ENCODE measurements at places on chromosomes 6 and 20.

DNA sequence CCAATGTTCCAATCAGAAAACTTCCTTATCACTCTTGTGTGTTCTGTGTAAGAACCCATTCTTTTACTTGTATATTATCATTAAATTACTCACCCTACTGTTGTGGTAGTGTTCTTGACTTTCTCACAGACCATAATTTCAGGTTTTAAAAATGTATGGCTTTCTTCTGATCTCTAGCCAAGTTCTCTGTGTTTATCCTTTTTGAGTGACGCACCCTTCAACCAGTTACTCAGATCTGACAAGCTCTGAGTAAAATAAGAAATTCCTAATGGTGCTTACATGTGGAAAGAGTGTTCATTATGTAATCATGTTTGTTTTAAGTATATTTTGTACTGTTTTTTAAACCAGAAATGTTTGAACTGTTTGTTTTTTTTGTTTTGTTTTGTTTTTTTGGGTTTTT lies 11.0 kb downstream of the TBPL1 start:
- no peak for DNase-seq

- DNase-seq, result no peak
These were observed 12.3 kb downstream of the LBP start for GRCh38 chr20:38358556-38358955.

GRCh38 chr6:117165911-117166499 lies 99.4 kb upstream of the VGLL2 start:
- no peak for DNase-seq

DNA sequence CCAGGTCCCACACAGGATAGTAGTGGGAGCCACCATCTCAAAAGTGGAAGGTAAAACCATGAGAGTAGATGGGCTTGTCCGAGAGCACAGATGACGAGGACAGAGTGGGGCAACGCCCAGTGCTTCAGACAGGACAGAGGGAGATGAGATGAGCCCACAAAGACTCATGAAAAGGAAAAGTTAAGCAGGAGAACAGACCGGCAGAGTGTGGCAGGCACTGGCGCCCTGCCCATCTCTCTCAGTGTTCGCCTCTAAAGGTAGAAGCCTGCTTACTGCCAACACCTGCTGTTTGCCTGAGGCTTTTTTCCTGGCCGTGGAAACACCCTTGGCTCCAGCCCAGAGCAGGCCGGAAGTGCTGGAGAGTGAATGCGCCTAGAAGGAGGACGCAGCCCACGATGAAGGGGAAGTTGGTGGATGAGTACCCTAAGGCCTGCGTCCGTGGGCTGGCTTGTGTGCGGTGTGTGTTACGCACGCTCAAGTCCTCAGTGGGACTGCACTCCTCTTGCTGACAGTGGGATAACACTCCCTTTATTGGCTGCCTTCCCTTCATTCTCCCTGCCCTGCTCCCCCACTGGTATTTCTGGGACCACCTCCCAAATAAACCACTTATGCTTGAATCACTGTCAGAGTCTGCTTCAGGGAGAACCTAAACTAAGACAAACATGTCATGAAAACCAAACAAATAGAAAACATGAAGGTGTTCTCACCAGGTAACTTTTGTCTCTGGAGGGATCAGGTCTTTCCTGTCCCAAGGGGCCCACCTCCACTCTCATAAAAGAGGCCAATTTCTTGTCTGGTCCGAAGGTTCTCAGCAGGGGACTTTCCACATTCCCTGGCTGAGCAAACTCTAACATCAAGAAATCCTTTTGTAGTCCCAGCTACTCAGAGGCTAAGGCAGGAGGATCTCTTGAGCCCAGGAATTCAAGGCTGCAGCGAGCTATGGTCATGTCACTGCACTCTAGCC lies 9.1 kb upstream of the FOXP4 start:
- peak; percentile 95 for DNase-seq

DNA sequence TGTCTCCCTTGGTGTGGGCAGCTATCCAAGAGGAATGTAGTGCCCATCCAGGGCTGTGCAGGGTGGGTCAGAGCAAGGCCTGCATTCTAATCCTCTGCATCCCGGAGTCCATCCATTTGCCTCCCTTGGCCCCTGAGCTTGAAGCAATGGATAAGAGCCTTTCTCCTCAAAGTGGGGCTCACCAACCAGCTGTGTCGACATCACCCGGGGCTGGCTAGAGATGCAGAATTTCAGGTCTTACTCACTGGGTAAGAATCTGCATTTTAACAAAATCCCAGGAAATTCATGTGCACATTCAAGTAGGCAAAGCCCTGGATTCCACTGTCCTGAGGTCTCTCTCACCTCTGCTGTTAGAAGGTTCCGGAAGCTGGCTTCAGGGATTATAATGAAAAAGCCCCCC lies 95.3 kb downstream of the MDGA1 start:
- DNase-seq, result no peak

DNA sequence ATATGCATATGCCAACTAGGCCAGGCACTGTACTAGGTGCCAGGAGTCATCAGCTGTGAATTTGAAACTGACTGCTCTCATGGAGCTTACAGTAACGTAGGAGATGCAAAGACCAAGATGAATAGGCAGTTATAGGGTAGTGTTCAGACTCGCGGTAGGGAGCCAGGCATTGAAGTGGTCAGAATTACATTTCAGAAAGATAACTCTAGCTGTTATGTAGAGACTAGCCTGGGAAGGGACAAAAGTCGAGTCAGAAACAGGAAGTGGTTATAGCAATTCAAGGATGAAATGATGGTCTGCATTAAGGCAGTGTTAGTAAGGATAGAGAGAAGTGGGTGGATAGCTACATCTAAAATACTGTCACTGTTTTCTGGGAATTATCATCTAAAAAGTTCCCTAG lies 56.6 kb downstream of the PCMT1 start:
- DNase-seq, result no peak

DNA sequence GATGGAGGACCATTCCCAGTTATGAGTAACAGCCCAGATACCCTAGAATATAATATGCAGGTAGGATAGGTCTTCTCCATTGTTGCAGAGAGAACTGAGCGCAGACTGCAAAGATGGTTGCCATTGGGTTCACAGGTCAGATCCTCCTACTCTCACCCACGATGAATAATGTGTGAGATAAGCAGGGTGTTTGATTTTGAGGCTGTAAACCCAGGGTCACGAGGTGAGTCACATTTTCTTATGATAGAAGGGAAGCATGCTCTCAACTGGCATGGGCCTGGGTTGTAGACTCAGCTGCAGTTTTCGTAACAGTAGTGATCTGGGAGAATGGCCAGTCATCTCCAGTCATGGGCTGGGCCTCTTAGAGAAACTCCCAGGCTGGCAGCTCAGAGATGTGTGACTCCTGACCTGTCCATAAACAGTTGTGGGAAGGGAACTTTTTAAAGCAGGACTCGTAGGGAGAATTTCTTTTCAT lies 74.2 kb downstream of the CD164 start:
- DNase-seq, result no peak

DNA sequence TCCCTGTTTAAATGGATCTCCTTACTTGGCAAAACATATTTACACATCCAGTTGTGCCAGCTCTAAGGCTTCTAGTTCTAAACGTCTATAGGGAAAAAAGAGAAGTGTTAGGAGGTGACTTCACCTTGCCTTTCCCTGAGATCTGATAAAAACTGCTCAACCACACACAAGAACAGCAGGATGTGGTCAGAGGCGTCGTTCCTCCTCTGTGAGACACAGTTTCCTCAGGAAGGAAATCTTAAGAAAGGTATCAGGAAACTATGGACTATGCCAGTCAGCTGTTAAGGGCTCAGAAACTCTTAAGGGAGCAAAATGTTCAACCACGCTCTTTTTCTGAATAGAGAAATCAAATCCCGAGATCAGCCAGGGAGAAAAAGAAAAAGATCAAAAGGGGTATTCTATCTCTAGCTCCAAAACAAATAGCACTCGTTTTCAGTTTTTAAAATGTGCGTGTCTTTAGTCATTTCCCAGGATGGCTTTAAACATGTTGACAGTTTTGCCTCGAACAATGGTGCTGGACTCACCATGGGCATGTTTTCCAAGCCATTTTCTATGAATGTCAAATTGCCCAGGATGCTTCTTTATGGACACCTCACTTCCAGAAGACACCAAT lies 154.5 kb downstream of the HACE1 start:
- DNase-seq, result no peak

GRCh38 chr6:30424549-30424948 lies 64.8 kb upstream of the HLA-E start:
- no peak for DNase-seq

DNA sequence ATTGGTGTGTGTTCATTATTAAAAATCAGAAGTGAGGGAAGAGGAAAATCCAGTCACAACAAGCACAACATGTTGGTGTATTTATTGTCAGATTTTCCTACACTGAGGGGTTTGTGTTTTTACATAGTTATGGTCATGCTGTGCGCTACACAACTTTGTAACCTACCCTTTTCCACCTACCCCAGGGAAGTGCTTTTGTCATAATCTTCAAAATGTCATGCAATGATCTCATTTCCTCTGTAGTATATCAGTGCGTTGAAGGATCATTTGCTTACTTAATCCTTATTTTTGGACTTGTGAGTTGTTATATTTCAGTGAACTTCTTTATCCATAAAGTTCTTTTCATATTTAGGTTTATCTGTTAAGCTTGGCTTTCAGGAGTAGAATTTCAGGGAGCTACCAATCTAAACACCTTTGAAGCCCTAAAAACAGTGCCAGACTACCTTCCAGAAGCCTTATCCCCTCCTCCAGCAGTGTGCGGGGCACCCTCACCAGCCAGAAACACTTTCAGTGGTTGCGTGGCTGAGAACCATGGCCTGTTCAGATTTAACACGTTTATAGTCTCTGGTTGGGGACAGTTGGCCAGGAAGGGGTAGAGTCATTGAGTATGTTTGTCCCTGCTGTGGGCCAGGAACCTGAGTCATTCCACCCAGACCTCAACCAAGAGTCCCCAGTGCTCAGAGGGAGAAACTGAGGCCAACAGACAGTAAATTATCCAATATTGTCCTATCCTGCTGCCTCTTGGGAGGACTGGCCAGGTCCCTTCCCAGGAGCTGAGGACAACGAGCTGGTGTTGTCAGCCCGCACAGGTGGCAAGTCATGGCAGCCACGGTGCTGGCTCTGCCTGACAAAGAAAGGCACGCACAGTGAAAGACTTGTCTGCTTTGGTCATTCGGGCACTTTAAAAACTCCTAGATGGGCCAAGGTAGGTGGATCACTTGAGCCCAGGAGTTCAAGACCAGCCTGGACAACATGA lies 40.3 kb downstream of the STK35 start:
- no peak for DNase-seq

DNA sequence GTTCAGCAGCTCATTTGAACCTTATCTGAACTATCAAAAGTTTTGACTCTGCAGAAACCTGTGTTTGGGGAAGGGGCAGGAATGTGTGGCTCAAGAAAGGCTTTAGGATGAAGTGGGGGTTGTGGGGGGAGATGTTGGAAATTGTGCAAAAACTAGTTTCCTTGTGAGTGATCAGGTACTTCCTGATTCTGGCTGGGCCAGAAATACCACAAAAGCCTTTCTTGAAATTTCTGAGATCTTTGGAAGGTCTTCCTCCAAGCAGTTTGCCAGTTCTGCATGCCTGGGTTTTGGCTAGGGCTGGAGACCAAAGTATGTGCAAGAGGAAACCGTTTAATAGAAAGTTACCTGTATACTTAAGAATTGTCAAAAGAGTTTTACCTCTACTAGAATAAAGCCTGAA lies 116.6 kb downstream of the BMP2 start:
- DNase-seq, result no peak

GRCh38 chr6:64996301-64996700 lies 710.7 kb downstream of the EYS start:
- no peak for DNase-seq

DNA sequence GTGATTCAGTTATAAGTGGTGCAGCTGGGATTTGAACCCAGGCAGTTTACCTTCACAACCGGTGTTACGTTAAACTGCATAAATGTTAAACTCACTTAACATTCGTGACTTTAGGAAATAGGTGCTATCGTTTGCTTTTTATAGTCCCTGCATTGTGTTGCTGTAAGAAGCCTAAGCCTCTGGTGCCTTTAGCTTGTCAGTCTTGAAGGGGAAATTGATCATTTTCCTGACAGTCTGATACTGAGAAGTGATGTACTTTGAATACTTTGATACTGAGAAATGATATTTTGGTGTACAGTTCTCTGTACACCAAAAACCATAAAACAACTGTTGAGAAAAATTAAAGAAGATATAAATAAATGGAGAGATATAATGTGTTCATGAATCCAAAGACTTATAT lies 52.5 kb upstream of the NEDD9 start:
- no peak for DNase-seq

GRCh38 chr20:5100684-5101347 lies 18.9 kb downstream of the PCNA start:
- peak; percentile 67 for DNase-seq

- DNase-seq, result no peak
These were observed 30.9 kb downstream of the PSMG4 start for GRCh38 chr6:3289664-3290055.

DNA sequence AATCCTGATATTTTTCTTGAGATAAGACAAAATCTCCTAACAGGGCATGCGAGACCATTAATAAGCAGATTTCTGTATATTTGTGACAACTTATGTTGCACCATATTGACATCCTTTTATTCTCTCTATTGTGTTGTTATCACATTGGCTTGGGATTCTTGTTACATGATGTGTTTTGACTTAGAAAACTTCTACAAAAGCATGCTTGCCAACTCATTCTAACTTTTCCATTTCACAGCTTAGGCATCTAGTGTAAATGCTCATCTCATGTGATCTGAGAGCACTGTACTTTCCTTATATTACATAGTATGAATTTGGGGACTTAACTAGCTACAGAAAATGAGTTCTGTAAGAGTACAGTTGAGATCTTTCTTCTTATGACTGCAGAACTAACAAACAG lies 1040.7 kb upstream of the ADGRB3 start:
- no peak for DNase-seq

GRCh38 chr6:88815491-88815890 lies 147.9 kb downstream of the RNGTT start:
- DNase-seq, result no peak

Measured in NCI-H345 (cell line).